NCI-H446 treated with DMSO at 0.1 percent for 48 hours (cell line): ENCODE measurements at places on chromosomes 12 and 14.

DNA sequence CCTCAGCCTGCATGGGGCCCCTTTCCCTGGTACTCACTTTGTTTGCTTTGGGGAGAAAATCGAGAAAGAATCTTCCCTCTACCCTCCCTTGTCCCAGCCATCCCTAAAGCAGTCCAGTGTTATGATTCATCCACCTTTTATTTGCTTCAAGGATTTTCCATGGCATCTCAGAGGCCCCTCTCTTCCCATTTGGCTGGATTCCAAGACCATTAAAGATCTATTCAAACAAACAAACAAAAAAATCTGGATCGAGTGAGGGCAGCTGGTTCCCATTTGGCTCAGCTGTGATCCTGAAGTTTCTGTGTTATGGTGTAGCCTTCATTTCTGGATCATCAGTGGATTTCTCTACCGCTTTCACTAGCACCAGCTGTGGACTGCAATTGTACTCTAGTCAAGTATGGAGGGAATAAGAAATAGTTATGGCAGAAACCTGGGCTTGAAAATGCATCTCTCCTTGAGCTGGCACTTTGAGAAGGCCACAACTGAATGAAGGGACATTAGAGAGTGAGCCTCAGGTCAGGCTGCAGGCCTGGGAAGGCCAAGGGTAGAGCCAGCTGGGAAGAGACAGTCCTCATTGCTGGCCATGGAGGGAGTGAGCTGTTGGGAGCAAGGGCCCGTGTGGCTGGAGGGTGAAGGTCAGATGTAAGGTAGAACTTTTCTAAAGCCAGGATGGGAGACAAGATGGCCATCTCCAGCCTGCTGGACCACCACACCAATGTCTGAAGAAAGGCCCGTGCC is 13.7 kb downstream of the KRT71 start:
- no peak for DNase-seq

DNA sequence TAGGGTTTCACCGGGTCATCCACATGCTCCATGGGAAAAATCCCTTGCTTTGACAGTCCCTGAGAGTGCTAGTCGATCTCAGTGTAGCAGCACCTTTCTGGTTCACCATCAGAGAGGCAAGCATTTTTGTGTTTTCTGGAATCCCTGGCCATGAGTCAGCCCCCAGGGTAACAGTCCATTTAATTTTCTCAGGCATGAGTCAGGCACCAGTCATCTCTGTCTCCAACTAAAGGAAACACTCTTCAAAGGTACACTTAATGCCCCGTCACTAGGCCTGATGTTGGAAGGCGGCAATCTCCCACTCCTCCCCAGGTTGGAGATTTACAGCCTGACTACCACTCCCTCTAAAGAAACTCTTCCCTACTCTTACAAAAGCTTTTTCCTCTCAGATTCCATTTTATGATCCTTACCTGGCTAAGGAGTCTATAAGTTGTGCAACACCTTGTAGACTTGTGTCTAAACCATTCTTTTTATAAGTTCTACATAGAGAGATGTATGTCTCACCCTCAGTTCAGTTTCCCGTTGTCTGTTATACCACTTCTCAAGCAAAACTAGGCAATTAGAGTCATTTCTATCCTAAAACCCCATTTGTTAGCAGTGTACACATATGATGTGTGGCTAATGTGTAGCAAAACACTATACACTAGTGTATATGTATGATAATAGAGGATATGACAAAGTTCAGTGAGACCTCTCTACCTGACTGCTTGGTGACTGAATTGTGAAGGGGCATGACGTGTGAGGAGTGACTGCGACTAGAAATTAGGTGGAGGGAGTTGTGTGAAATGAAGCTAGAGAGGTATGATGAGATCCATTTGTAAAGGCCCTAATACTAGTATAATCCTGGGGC is 24.6 kb downstream of the TMEM19 start:
- no peak for DNase-seq

- DNase-seq: no peak
Observed at GRCh38 chr12:98208816-98209215, 306.6 kb upstream of the TMPO start.

- no peak for DNase-seq
Observed at GRCh38 chr14:94601884-94602391, 10.3 kb upstream of the SERPINA3 start.

- DNase-seq: no peak
Observed at GRCh38 chr12:78963439-78964227, 99.1 kb downstream of the SYT1 start.

DNA sequence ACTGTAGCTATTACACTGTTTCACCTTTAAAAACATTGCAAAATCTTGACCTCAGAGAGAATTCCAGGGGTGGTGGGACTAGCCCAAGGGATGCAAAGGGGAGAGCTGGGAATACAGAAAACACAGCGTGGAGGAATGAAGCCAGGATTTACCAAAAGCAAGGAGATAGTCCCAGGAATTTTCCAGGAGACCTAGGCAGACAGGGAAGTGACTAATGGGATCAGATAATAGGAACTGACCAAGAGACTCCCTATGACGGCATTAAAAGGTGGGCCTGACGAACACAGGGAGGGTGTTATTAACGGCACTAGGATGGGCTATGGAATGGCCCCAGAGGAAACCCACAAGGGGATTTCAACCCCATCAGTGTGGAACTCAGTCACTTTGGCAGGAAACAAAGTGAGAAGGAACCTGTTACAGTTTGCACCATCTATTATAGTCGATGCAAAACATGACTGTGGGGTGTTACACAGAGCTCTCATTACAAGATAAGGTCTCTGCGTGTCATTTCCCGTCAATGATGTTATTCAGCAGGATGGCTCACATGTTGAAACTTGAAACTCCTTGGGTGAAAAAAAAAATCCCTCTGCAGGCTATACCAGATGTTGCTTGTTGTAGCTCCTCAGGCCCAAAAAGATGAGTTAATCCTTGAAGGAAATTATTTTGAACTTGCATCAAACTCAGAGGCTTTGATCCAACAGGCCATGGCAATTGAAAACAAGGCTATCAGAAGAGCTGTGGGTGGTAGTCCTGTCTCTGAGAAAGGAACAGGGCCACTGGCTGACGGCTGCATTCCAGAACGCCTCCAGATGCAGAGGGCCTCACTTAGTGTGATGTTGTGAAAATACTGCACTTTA is 58.7 kb downstream of the DRAM1 start:
- DNase-seq: no peak

GRCh38 chr14:103007555-103007954 is 49.8 kb downstream of the CDC42BPB start:
- no peak for DNase-seq
